ENCODE measurements at places on chromosomes 6 and 20.

DNA sequence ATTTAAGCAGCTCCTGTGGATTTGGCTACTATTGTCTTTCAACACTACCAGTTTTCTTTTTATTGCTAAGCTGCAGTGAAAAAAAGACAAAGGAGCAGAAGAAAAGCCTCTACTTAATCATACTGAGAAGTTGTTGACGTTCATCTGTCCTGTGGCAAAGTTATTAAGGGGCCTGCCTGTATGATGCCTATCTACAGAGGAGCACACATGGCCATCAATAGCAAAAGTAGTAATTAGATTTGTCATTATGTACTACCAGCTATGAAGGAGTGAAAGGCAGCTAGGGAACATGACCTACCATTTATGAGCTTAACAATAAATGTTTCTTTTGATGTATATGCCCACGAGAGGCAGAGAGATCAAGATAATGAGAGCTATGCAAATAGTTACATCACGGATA is 620.9 kb downstream of the PHF3 start:
- no peak for DNase-seq

GRCh38 chr20:1441133-1441532 is 25.5 kb downstream of the NSFL1C start:
- DNase-seq: no peak

- no peak for DNase-seq
Measured at GRCh38 chr6:21404577-21404976, 189.0 kb upstream of the SOX4 start.

- DNase-seq: peak; percentile 9
Measured at GRCh38 chr20:63394069-63394919, 33.1 kb upstream of the CHRNA4 start.

DNA sequence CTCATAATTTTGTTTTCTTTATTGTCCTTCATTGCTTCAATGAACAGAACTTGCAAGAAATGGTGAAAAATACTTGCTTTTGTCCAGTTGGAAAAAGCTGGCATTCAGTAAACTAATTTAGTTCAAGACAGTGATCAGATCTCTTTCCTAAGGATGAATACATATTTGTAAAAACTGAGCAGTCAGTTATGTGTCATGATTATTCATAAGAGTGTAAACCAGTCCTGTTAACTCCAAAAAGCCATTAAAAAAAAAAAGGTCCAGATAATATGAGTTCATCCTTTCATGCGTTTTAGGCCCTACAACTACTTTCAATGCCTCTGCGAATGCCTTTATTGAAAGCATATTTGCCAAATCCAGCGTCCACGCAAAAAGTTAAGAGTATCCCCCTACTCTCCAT is 609 bp downstream of the PGM3 start:
- no peak for DNase-seq

- no peak for DNase-seq
Measured at GRCh38 chr6:10963113-10963512, 76.3 kb downstream of the SYCP2L start.

GRCh38 chr20:17699931-17700351 is at the start of gene BANF2:
TSS of gene BANF2 (plus strand) at chr20:17699966. CDS start at chr20:17725026, 25,060 bp downstream.
- DNase-seq: no peak

GRCh38 chr6:76072562-76072961 is at the start of gene IMPG1:
TSS of gene IMPG1 (minus strand) at chr6:76072662. CDS start at chr6:76072488, 174 bp downstream.
- DNase-seq: no peak

DNA sequence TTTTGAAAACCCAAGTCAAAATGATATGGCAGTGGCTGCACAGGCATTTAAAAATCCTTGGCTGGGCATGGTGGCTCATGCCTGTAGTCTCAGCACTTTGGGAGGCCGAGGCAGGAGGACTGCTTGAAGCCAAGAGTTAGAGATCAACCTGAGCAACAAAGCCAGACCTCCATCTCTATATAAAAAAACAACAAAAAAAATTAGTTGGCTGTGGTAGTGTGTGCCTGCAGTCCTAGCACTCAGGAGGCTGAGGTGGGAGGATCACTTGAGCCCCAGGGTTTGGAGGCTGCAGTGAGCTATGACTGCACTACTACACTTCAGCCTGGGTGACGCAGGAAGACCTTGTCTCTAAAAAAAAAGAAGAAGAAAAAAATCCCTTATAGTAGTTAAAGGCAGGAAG is 142.9 kb downstream of the MYB start:
- no peak for DNase-seq

GRCh38 chr6:35087361-35088280 is 53.5 kb downstream of the TCP11 start:
- no peak for DNase-seq

- no peak for DNase-seq
Measured at GRCh38 chr6:142162780-142163179, 15.7 kb downstream of the VTA1 start.

DNA sequence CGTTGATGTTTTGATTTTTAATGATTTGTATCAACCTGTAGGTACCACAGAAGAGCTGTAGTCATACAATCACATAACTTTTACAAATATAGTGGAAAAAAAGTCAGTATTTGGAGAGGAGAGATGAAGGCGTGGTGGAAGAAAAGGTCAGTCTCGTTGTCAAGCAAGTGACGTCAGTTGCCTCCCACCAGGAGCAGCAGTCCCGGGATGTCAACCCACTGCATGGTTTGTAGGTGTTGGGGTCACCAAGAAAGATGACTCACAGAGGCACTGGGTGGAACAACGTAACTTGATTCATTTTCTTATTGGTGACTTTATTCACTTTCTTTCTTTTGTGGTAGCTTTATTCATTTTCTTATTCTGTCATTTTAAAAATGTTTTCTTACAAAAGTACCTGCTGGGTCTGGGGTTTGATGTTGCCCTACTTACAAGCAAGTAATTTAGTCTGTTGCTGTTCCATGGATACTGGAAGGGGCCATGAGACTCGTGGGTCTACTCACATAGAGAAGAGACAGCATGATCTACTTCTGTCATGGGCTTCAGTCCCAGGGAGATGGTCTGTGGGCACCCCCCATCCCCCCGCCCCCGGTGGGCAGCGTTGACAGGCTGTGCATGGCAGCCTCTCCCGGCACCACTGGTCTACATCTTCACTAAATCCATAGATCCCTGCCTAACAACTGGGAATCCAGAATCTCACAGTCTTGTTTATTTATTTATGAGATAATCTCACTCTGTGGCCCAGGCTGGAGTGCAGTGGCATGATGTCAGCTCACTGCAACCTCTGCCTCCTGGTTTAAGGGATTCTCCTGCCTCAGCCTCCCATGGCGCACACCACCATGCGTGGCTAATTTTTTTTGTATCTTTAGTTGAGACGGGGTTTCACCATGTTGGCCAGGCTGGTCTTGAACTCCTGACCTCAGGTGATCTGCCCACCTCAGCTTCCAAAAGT is 36.4 kb upstream of the SYNJ2 start:
- DNase-seq: no peak

- no peak for DNase-seq
Measured at GRCh38 chr6:11103065-11103464, 8.5 kb downstream of the ERVFRD-1 start.

DNA sequence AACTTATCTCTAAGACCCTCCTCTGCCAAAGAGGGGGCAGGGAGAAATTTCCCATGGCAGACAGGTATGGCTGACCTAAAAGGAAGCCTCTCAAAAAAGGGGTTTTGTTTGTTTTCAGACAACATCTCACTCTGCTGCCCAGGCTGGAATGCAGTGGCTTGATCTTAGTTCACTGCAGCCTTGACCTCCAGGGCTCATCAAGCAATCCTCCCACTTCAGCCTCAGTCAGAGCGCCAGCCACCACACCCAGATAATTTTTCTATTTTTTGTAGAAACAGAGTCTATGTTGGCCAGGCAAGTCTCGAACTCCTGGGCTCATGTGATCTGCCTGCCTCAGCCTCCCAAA is 3.8 kb downstream of the EZR start:
- no peak for DNase-seq

- no peak for DNase-seq
Measured at GRCh38 chr20:24384865-24385264, 84.6 kb upstream of the SYNDIG1 start.

- DNase-seq: no peak
Measured at GRCh38 chr20:16707674-16708073, 22.2 kb upstream of the SNRPB2 start.

DNA sequence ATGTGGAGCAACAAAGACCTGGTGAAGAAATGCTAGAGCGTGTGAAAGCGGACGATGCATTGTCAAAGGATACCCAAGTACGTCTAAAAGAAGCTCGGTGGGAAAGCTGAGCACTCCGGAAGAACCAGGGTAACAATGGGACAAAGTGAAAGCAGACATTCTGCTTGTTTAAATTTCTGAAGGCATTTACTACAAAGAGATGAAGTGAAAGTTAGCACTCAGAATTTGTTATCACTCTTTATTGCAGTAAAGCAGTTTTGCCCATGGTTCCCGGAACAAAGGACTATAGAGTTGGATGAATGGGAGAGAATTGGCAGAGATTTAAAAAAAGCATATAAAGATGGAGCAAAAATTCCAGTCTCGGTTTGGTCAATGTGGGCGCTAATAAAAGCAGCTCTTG is 12.8 kb upstream of the IRAK1BP1 start:
- no peak for DNase-seq

- DNase-seq: no peak
Measured at GRCh38 chr6:26222571-26222970, 135.3 kb downstream of the HFE start.

DNA sequence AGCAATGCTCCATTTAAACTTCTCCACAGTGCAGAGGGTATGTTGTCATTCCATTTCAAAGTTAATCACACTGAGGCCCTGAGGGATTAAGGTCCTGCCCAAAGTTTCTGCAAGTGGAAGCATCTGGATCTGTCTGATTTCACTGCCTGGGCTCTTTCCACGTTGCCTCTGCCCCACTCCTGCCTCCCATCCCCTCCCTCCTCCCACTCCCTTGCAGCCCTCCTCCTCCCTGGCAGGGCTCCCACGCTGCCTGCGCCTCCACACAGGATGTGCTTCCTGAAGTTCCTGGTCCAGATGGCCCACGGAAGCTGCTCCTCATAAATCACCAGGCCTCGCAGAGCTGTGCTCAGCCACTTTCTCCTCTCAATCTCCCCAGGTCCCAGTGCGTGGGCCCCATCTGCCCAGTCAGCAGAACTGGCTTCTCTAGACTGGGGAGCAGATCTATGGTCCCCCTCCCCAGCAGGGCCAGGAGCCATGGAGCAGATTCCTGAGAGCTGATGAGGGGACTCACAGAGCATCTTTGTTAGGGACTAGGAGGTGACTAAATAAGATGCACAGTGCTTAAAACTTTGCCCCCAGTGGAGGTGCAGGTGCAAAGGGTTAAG is 65.4 kb upstream of the MAFB start:
- no peak for DNase-seq

- DNase-seq: no peak
Measured at GRCh38 chr6:70130865-70131264, 172.0 kb downstream of the COL9A1 start.

DNA sequence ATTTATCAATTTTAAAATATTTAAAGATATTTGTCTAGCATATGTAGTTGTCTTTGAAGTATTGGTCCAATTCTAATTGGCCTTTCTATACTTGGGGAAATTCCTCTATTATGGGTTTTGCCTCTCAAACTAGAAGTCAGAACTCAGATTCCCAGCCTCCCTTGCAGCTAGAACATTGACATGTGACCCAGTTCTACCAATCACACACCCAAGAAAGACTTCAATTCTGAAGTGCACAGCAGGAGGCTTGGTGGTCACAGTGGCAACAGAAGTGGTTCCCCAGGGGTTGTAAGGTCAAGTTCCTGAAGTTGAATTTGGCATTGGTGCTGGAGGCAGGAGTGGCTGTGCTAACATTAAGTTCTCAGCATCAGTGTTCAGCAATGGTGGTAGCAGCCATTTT is 14.8 kb upstream of the FKBP5 start:
- DNase-seq: no peak

GRCh38 chr6:10690651-10691445 is 3.6 kb downstream of the C6orf52 start:
- DNase-seq: no peak

- no peak for DNase-seq
Measured at GRCh38 chr6:70166088-70166958, 136.6 kb downstream of the COL9A1 start.

DNA sequence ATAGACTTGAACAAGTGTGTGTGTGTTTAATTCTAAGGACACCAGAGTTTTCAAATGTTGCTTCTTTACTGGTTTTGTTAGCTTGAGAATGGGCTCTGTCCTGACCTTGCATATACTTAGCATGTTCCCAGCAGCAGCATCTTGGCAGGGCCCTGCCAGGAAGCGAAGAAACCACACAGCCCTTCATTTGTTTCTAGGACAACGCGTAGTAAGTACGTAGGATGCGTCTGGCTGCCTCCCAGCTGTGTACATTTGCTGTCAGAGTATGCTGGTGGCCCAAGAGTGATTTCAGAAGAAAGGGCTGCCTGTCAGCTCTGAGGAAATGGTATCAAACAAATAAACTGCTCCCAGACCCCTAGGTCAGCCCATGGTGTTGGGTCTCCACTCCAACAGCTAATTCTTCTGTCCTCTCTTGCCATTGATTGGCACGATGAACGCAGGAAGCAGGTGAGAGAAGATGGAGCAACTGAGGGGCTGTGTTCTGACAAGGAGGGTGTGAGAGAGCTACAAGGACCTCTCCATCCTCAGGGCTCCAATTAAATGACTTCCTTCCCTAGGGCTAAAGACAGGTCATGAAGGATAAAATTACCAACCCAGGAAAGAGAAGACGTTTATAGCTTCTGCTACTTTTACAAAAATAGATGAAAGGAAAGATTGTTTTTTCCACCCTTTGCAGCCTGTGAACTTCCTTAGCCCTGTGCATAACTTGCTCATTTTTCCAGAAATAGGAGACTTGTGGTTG is 55.9 kb upstream of the HDDC2 start:
- DNase-seq: no peak

GRCh38 chr20:57977569-57977968 is 250.9 kb downstream of the ANKRD60 start:
- no peak for DNase-seq

- DNase-seq: no peak
Measured at GRCh38 chr6:30741789-30742315, 635 bp downstream of the FLOT1 start.

GRCh38 chr6:69887714-69888345 is 21.5 kb downstream of the COL19A1 start:
- no peak for DNase-seq

DNA sequence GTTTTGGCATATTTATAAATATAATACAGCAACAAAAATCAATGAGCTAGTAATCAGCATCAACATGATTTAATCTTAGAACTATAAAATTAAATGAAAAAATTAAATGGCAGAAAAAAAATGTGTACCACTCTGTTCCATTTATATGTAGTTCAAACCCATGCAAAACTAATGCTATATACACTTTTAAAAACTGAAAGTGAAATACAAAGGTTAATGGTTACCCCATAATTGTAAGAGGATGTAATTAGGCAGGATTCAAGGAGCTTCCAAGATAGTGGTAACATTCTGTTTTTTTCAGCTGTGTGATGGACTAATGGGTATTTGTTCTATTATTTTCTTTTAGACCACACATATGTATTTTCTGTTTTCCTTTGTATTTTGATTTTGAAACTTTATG is 492.1 kb downstream of the UTRN start:
- DNase-seq: no peak

GRCh38 chr6:144134737-144135136 is 15.6 kb upstream of the STX11 start:
- DNase-seq: no peak
